Activated CD4-positive, alpha-beta T cell treated with anti-CD3 and anti-CD28 coated beads, Interleukin-2, amount 10 ng/mL, durations not matched to agents 7 days and 5 days (primary cell): ENCODE measurements at places on chromosomes 11 and 22. TPM values are rescaled to one million over a fixed set of nuclear protein-coding genes. Genes with fewer than 3 reads are reported as not detected.

SLC17A6 gene
- total RNA-seq, result not detected

GNAZ gene
- total RNA-seq, result 0.35 TPM

GRCh38 chr11:26867286-26867685 is 126.6 kb upstream of the FIBIN start:
- no peak for DNase-seq

DNA sequence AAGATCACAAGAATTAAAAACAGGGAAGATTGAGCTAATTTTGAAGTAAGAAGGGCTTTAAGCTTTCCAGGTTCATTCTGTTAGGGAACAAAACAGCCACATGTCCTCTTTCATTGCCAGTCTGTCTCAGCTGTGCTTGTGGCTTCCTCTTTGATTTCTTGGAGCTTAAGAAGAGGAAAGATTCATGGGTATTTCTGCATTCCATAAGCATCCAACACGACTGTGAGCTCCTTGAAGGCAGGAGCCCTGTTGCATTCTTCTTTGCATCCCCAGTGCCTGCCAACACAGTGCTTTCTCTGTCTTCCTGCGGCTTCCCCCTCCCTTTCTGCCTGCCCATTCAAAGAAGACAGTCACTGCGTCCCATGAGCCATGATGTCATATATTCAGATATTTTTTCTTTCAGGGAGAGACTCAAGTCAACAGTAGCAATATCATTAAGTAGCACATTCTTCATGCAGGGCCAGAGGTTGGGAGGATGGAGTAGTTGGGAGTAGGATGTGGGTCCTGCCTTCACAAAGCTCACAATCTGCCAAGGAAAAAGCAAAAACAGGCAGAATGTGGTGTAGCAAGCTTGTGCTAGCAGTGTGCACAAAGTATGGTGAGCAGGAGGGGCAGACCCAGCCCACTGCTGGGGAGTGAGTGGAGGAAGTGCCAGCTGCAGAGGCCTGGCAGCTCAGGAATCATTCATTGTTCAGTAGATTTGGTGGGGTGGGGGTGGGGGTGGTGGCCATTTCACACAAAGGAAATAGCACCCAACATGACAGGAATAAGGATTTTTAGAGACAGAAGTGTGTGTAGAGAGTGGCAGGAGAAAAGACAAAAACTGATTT is 162.1 kb upstream of the RASSF10 start:
- no peak for DNase-seq

GRCh38 chr11:134837166-134837886 is 425.3 kb upstream of the B3GAT1 start:
- no peak for DNase-seq

- no peak for DNase-seq
These were observed at the start of gene PLAAT5 for GRCh38 chr11:63490551-63491239. Gene PLAAT5 (minus strand): TSS chr11:63491167. CDS start chr11:63491034, 133 bp downstream.

DNA sequence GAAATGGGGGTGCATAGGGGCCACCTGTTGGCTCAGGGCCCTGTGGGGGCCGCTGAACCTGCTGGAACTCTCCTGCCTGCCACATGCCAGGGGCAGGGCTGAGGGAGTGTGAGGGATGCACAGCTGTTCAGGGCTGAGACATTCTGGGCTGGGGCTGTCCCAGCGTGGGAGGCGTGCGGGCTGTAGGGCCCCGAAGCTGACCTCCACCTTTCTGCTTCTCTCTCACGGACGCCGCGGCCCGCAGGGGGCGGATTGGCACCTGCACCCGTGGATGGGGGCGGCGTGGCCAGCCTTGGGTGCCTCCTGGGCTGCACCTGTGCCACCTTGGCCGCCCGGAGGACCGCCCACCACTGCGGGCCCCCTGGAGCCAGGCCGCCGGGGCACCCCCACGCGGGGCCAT is 4.1 kb downstream of the CCDC188 start:
- no peak for DNase-seq

- no peak for DNase-seq
These were observed 10.9 kb downstream of the FNBP4 start for GRCh38 chr11:47756208-47756607.

DNA sequence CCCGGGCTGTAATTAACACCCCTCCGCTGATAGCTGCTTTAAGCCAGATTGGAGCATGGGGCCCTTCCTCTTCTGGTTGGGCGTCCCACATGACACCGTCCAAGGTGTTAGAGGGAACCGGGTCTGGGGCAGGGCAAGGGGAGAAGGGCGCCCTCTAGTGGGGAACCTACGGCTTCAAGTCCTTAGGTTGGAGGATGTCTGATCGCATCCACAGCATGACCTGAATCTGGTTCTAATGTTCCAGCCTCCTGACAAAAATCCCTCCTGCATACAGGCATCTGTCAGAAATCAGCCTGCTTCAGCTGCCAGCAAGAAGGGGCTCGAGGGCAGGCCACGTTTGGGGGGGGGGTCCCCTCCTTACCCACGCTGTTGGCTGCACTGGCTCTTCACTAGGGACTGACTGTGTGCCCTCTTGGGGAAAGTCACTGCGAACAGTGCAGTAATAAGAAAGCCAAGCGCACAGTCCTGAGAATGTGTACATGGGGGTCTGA is 94.2 kb upstream of the TBCEL start:
- DNase-seq, result peak; percentile 46

GRCh38 chr22:42945736-42946135 is 69.2 kb downstream of the PACSIN2 start:
- no peak for DNase-seq

DNA sequence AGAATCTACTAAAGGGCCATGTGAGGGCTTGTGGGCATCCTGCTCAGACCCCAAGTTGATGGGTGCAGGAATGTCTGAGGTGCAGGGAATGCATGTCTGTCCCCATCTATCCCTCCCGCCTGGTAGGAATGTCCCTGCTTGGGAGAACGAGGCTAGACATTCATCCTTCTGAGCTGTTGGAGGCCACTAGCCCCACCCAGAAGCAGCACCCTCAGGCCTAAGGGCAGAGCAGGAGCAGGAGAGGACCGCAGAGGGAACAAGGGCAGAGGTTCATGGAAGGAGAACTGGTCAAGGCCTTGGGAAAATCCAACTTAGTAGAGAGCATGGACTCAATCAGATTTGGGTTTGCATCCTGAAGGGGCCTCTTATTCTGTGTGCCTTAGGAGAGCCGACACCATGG is 22.1 kb upstream of the LMO1 start:
- DNase-seq, result no peak

DNA sequence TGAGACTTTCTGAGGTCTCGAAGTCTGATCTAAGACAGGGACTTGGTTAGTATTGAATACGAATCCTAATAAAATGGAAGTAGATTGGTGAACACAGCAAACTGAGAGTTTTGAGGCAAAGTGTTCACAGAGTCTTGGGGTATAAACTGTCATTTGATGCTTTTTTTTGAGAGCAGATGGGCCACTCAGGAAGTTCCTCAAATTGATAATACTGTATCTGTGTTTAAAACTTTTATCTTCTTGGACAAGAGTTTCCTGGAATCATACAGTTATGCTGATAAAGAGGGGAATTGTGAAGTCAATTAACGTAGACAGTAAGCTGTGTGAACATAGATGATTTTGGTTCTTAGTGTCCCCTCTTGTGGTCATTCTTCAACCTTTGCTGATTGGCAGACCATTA is 80.0 kb upstream of the CLPB start:
- no peak for DNase-seq

GRCh38 chr11:128757235-128757711 is 63.4 kb downstream of the FLI1 start:
- peak; percentile 76 for DNase-seq

GRCh38 chr11:5007561-5007960 is 12.9 kb downstream of the OR51L1 start:
- DNase-seq, result no peak
